ENCODE measurements at places on chromosomes 5 and 9.

GRCh38 chr5:154893381-154893780 lies 35.0 kb downstream of the CNOT8 start:
- no peak for DNase-seq

- DNase-seq, result no peak
Measured at GRCh38 chr5:92962752-92963151, 618.3 kb downstream of the NR2F1-AS1 start.

- no peak for DNase-seq
Measured at GRCh38 chr5:168263121-168263520, 28.3 kb upstream of the WWC1 start.

GRCh38 chr9:120714088-120714845 lies at the start of gene MEGF9:
Gene MEGF9 (minus strand): TSS chr9:120714470. CDS start chr9:120714358, 112 bp downstream.
- DNase-seq, result peak; percentile 85

DNA sequence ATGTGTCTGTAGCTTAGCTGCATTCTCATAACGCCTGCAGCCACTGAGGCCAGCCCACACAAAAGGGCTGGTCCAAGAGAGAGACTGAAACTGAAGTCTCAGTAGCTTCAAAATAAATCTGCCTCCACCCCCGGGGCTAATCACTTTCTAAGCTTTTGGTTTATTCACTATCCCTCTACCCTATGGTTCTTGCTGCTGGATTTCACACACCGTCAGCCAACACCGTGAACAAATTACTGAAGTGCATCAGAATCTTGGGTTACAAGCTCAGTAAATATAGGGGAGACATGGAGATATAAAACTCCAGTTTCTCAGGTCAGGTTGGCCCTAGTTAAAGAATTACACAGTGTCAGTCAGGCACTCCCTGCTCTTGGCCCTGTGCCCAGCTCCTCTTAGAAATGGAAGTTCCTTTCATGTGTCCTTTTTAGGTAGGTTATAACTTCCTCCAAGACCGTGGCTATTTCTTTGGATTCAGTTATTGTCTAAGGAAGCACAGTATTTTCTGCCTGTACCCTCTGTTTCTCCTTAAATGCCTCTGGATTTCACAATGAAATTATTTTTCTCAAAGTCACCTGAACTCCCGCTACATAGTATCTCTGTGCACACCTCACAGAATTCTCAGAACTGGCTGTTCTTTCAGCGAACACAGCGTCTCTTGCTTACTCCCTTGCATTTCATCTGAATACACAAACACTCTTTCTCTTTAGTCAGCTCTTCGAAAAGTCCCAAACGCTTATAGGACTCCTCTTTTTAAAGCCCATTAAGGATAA lies 112.5 kb downstream of the FAM174A start:
- no peak for DNase-seq

GRCh38 chr9:68895741-68896478 lies 118.0 kb downstream of the PRKACG start:
- no peak for DNase-seq

GRCh38 chr5:117999939-118000549 lies 988.3 kb downstream of the DTWD2 start:
- no peak for DNase-seq

DNA sequence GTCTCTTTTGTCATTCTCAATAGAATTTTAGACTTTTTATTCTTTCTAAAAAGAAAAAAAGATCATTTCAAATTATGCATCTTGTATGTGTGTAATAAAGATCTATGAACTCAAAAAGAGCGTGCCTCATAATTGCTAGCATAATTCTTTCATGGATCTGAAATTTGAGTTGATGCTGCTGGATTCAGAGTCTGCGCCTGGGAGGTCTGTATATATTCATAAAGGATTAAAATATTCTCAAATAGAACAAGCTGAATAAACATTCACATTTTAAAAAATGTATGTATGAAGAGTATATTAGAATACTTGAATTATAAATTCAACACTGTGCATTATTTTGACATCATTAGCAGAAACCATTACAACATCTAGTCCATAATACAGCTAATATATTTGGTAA lies 297.8 kb upstream of the GRAMD2B start:
- DNase-seq, result no peak

GRCh38 chr9:16150938-16151650 lies 598.3 kb downstream of the CCDC171 start:
- DNase-seq, result no peak

DNA sequence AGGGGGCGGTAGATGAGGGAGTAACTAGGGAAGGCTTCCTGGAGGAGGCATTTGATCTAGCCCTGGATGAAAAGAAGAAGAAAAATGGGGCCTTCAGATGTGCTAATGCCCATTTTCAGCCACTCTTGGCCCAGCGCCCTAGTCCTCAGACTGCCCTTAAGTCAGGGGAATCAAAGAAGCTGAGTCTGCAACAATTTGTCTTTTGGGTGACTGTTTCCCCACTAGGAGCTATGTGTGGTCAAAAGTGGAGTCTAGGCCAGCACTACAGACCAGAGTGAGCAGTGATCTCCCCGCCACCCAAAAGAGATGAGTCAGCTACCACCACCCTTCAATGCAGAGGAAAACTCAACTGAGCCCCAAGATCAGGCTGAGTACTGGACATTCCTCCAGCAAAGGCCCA lies 542.1 kb downstream of the BNC2 start:
- DNase-seq, result no peak

GRCh38 chr5:79517601-79518000 lies 3.7 kb upstream of the HOMER1 start:
- no peak for DNase-seq

DNA sequence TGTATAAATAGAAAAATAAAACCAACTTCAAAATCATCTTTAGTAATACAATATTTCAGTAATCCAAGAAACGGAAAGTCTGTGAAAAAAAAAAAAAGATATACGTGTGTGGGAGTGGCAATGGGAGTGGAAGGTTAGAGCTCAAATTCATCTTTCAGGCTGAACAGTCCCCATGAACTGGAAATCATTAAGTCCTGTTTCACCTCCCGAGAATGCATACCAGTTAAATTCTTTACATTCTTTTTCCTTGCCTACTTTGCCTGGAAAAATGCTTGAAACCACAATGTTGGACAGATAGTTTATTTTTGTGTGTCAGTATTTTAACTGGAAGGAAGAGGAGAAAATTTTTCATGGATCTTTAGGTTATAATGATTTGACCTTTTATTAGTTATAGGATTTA lies 166.8 kb downstream of the MUSK start:
- no peak for DNase-seq

- no peak for DNase-seq
Measured at GRCh38 chr9:35903049-35903448, 3.0 kb upstream of the HRCT1 start.

DNA sequence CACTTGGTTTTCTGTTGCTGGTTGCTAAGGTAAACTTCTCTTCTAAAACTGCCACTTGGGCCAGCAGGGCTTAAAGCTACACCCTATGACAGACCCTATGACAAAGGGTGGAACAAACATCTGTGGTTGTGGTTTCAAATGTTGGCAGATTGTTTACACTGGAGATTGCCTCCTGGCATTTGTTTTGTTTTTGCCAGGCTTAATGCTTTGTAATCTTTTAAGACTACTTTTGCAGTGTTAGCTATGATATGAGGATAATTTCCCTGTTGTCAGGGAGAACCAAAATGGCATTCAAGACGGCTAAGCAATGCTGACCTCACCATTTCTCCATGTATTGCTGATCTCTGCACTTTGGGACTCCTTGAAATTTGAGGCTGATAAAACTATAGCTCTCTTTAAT lies 50.3 kb downstream of the MAMDC2 start:
- DNase-seq, result no peak

DNA sequence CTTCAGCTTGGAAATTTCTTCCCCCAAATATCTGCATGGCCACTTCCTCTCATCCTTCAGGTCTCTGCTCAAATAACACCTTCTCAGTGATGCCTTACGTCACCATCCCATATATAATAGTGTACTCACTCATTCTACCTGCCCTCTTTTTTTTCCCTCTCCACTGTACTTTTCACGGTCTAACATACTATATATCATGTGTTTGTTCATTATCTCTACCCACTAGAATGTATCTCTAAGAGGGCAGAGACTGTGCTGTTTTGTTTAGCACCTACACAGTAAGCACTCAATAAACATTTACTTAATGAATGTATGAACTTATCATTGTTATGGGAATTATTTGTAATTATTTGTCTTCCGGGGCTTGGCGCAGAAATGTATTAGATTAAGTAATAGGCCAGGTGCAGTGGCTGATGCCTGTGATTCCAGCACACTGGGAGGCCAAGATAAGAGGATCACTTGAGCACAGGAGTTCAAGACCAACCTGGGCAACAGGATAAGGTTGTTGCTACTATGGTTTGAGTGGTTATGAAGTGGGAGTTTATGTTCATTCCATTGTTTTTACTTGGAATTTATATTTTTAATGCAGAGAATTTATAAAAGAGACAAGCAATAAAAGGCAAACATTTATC lies 6.0 kb upstream of the IL13 start:
- no peak for DNase-seq

GRCh38 chr5:160269017-160269416 lies 39.7 kb downstream of the FABP6 start:
- peak; percentile 24 for DNase-seq

DNA sequence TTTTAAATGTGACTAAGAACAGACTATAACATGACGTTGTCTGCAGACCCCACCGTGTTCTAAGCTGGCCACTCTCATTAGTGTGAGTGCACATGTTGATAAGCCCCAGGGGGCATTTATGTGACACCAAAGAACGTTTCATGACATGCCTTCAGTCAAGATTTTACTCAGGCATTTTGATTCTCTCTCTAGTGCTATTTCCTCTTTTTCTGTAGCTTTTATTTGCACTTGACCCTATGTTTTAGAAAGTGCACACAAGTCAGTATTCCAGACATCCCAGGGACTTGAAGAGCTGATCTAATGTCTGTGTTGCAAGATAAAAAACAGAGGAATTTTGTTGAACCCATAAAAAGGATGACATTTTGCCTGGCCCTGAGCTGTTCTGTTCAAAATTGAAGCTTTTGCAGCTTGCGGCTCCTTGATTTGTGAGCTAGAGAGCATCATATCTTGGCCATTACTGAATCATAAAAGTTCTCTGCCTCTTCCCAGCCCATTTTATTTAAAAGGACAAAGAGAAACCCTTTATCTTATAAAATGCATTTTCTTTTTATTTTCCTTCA lies 80.9 kb upstream of the TYRP1 start:
- no peak for DNase-seq

DNA sequence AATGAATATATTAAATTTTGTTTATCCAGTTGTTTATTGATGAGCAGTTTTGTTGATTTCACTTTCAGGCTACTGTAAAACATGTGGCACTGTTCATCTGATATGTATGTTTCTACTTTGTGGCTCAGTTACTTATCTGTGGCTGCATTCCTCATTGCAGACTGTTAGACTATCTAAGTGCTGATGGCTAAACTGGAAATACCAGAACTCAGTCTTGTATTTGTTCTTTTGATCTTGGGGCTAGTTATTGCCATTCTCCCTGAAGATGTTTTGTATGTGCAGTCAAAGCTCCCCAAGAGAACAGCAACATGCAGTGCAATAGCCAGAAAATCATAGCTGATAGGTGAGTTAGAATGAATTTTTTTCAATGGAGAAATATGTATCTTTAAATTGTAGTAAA lies 162.2 kb downstream of the GADD45G start:
- no peak for DNase-seq

DNA sequence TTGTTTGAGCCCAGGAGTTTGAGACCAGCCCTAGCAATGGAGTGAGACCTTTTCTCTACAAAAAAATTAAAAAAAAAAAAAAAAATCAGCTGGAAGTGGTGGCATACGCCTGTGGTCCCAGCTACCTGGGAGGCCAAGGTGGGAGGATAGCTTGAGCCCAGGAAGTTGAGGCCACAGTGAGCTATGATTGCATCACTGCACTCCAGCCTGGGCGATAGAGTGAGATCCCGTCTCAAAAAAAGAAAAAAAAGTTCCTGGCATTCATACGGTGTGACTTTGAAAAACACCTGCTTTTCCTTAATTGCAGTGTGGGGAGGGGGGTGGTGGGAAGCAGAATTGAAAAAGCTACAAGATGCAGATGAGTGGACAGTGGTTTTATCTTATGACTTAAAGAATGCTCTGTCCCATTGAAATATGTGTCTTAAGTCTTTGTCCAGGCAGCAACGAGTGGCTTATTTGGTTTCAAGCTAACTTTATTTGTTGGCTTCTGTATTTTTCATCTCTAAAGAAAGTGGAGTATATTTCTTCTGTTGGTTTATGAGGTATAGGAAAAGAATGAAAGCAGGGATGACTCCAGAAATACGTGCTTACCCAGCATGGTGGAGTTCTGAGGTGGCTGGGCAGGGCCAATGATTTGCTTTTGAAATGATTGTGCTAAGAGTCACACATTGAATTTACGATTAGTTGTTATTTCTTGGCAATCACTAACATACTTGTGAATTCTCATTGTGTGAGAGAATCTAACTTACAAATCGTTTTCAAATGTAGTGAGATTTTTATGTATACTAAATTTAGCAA lies 27.8 kb downstream of the ROPN1L start:
- no peak for DNase-seq

DNA sequence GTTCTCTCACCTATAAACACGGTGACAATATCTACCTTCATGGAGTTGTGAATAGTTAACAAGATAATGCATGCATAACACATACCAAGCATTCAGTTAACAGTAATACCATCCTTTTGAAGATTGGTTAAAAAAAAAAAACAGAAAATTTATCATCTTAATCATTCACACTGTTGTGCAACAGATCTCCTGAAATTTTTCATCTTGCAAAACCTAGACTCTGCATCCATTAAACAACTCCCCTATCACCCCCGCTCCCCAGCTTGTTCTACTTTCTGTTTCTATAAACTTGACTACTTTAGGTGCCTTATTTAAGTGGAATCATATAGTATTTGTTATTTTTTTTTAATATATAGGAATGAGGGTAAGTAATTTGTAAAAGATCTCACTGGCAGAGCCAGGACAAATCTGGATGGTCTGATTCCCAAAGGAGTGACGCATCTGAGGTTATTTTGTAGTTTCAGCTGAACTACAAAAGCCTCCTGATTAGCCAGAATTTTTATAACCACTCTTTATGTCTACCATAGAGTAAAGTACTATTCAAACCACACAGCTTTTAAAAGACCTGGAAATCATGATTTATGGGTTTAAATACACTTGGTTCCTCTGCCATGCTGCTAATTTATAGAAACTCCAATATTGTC lies 93.0 kb downstream of the FANCC start:
- DNase-seq, result no peak

- DNase-seq, result no peak
Measured at GRCh38 chr5:128470663-128471062, 67.4 kb downstream of the FBN2 start.

DNA sequence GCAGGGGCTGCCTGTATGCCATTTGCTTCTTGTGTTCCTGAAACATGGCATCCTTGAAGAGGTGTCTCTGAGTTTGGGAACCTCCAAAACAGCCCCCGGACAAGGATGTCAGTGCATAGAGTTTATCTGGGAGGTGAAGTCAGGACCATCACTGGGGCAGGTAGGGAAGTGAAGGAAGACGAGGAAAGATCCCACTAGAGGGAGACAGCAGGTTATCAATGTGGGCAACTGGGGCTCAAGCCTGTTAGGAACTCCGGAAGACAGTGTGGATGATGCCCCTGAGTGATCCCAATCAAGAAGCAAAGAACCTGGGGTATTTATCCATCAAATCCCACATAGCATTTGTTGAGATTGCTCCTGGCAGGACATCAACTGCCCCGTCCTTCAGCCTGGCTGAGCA lies 233.1 kb downstream of the AGTPBP1 start:
- DNase-seq, result no peak
